Progenitor cell of endocrine pancreas (in vitro differentiated cells): ENCODE measurements at places on chromosomes 7 and 10. TPM values are rescaled to one million over a fixed set of nuclear protein-coding genes. Genes with fewer than 3 reads are reported as not detected.

GPR22 gene
- total RNA-seq: not detected in 2 replicates

ATRNL1 gene
- 24.2 and 25.9 TPM in 2 replicates for total RNA-seq

INPP5A gene
- 30.0 and 30.6 TPM in 2 replicates for total RNA-seq

NODAL gene
- not detected in 2 replicates for total RNA-seq

EN2 gene
- not detected in 2 replicates for total RNA-seq

ERVW-1 gene
- total RNA-seq: not detected in 2 replicates

AGAP4 gene
- 41.1 and 47.4 TPM in 2 replicates for total RNA-seq

MYOZ1 gene
- total RNA-seq: 0.31 TPM in 1 of 2 replicates, not detected in the other

CPA4 gene
- 4.9 and 5.1 TPM in 2 replicates for total RNA-seq

CUBN gene
- total RNA-seq: 0.98 and 1.5 TPM in 2 replicates

GRCh38 chr10:129847741-129848483 lies 116.2 kb downstream of the EBF3 start:
- DNase-seq: no peak

GRCh38 chr10:60894786-60895185 lies 49.2 kb downstream of the RHOBTB1 start:
- DNase-seq: no peak

- DNase-seq: no peak
Observed at GRCh38 chr7:68258609-68259008, 1262.0 kb downstream of the TYW1 start.

GRCh38 chr7:258476-259190 lies 31.3 kb upstream of the FOXL3 start:
- DNase-seq: no peak

GRCh38 chr10:43867113-43867512 lies 218.4 kb upstream of the ZNF32 start:
- no peak for DNase-seq

DNA sequence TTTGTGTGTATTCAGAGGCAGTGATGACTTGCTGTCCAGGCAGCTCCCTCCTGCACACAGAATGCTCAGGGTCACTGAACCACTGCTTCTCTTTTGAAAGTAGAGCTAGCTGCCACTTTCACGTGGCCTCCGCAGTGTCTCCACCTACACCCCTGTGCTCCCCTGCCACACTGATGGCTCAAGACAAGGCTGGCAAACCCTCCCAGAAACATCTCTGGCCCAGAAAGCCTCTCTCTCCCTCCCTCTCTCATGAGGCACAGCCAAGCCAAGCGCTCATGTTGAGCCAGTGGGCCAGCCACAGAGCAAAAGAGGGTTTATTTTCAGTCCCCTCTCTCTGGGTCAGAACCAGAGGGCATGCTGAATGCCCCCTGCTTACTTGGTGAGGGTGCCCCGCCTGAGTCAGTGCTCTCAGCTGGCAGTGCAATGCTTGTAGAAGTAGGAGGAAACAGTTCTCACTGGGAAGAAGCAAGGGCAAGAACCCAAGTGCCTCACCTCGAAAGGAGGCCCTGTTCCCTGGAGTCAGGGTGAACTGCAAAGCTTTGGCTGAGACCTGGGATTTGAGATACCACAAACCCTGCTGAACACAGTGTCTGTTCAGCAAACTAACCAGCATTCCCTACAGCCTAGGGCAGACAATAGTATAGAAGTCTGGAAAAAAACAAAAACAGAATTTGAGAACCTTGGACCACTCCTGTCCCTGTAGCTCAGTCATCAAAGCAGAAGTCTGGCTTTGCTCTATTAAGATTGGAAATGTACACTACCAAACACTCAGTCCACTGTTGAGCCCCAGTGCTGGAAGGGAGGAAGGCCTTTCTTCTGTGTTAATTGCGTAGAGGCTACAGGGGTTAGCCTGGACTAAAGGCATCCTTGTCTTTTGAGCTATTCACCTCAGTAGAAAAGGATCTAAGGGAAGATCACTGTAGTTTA lies 15.8 kb downstream of the SCD start:
- DNase-seq: no peak

- DNase-seq: no peak
Observed at GRCh38 chr10:124389613-124390361, 28.9 kb downstream of the OAT start.

DNA sequence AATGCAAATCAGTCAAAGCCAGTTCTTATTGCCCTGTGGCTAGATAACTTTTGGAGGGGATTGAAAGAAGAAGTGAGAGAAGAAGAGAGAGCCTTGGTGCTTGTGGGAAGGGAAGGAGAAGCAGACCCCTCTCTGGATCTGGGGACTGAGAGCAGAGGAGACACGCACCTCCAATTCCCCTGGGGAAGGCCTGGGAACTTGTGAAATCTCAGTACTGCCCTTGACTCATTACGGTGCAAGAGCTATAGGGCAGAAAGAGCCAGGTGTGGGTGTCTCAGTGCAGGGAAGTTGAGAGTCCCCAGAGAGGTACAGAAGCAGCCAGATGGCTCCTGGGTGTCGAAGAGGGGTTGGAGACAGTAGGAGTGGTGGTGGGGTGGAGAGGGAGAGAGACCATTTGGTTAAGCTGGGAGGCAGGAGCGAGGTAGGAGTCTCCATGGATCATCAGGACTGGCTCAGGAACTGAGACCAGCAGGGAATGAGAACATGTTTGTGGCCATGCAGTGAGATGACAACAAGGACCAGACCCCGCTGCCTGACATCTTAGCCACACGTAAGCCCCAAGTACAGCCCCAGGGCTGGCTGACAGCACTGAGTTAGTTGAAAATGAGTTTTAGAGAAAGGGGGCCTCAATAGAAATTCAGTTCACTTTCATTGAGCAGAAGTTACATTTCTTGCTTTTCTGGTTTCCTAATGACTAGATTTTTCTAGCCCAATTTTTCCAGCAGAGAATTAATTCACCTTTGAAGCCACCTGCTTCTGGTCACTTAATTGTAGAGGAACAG lies 238.2 kb downstream of the BUB3 start:
- DNase-seq: no peak

DNA sequence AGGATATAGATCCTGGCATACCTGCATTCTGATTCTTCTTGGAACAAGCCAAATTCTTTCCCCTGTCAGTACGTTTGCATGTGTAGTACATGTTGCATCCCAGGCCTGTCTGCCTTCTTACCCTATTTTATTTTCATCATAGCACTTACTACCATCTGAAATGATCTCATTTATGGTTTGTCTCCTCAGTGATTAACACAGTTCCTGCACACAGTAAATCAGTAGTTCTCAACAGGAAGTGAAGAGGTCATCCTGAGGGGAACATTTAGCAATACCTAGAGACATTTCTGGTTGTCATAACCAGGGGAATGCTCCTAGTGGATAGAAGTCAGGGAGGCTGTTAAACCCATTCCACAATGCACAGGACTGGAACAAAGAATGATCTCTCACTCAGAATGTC lies 38.2 kb upstream of the SLC26A4 start:
- no peak for DNase-seq

DNA sequence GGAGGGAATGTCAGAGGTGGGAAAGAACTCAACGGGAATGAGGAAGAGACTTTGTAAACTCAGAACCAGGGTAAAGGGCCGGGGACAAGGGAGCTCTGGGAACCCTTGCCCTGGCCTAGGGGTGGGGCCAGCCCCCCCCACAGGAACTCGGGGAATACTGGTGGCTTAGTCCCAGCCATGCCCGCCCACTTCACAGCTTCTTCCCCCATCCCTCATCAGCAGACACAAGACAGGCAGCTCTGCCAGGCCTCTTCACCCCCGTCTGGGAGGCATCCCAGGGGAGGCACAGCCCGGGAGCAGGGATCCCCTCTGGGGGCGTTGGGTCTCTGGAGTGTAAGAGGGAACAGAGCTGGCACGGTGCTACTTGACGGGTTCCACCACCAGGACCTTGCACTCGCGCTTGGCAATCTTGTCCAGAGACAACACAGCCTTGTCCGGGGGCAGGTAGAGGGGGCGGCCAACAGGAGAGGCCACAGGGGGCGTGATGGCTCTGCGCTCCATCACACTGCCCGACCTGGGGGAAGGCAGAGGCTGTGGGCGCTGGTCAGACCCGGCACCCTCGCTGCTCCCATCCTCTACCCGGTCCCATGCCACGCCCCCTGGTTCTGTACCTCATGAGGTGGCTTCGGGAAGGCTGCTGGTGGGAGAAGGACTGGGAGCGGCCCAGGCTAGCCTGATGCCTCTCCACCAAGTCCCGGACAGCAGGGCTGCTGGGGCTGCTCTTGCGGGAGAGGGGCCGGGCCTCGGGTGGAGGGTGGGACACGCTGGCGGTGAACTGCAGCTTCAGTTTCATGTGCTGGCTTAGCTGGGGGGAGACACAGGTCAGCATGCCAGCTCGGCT lies 3.7 kb downstream of the TRAPPC14 start:
- DNase-seq: no peak

GRCh38 chr7:151687523-151688235 lies 168.0 kb upstream of the RHEB start:
- peak; percentile 49 for DNase-seq

DNA sequence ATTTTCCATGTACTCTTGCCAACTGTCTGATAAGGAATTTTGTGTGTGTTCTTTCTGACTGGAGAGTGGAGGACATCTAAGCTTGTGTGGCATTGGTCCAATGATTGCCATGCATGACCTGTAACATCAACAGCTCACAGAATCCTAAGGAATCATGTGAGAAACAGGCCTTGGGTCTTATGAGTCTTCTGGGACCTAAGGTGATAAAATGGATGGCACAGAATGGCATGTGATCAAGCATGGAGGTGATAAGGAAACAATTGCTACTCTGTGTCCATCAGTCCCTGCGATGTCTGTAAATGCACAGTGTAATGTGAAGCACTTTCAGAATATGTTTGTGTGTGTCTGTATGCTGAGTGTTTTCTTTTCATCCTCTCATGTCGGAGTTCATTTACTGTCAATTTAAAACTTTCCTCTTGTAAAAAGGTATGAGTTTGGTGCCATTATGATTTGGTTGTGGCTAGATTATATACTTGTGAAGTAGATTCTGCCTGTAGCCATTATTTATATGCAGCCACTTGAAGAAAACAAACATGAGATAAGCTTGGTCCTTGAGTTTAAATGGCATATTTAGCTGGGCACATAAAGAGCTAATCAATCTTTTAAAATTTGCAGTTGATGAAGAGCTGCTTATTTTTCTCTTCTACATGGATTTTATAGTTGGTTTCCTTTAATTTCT lies 127.5 kb downstream of the VPS50 start:
- no peak for DNase-seq

GRCh38 chr10:77702166-77702565 lies 64.6 kb upstream of the KCNMA1 start:
- no peak for DNase-seq

DNA sequence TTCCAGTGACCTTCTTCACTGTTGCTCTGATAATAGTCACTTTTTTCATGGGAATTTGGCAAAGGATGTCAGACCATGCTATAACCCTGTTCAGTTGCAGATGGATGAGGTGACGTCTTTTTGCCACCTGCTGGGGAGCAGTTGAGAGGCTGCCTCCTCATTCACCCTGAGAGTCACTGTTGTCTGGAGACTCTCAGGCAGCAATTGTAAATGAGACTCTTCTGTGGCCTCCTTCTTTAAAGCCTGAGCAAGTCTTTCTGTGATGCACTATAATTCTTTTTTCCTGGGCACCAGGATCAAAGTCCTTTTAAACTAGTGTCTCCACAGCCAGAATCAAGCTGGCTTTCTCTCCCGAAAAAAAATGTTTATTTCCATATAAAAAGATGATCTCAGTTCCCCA lies 345.1 kb downstream of the ARL4A start:
- no peak for DNase-seq

- DNase-seq: no peak
Observed at GRCh38 chr10:5587151-5588079, 62.7 kb downstream of the CALML3 start.

DNA sequence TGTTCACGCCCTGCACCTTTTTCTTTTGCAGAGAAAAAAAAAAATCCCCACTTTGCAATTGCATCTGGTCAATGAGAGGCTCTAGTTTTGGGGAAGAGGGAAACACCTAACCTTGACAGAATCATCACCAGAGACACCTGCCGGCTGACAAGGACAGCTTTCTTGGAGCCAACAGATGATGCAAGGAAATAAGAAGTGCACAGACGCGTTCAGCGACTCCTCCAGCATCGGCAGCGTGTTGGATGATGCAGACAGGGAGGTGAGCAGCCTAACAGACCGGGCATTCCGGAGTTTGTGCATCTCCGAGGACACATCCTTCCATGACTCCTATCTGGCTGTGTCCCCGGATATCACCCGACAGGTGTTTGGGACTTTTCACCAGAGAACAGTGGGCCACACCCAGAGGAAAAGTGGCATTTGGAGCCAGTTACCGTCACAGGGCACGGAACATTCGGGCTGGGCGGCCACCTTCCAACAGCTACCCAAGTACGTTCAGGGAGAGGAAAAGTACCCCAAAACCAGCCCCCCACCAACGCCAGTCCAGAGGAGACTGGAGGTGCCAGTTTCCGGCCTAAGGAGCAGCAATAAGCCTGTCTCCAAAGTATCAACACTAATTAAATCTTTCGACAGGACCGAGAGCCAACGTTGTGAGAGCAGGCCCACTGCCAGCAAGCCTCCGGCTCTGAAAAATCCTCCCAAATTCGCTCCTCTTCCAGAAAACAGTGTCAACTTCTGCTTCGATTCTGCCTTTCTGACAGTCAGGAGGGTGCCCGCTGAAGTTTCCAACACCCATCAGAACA lies 23.6 kb downstream of the C10orf71 start:
- no peak for DNase-seq

DNA sequence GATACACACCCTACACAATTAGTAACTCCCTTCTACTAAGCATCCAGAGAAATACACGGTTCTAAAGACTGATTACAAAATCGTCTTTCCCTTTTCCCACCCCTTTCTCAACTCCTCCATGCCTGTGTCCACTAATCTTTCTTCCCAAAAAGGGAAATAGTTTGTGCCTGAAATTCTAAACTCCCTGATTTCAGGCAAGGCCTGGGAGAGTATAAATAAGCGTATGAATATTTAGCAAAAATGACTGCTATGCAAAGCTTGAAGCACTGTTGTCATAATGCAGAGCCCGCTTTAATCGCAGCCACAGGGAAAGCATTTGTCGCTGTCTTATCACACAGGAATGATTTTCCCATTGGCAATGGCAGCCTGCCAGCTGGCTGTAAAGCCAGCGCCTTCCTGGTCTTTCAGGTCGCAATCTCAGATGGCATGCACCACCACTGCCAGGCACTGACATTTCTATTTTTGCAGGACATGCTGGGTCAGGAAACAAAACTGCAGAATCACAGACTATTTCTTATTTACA lies 142.9 kb upstream of the PCGF5 start:
- no peak for DNase-seq

DNA sequence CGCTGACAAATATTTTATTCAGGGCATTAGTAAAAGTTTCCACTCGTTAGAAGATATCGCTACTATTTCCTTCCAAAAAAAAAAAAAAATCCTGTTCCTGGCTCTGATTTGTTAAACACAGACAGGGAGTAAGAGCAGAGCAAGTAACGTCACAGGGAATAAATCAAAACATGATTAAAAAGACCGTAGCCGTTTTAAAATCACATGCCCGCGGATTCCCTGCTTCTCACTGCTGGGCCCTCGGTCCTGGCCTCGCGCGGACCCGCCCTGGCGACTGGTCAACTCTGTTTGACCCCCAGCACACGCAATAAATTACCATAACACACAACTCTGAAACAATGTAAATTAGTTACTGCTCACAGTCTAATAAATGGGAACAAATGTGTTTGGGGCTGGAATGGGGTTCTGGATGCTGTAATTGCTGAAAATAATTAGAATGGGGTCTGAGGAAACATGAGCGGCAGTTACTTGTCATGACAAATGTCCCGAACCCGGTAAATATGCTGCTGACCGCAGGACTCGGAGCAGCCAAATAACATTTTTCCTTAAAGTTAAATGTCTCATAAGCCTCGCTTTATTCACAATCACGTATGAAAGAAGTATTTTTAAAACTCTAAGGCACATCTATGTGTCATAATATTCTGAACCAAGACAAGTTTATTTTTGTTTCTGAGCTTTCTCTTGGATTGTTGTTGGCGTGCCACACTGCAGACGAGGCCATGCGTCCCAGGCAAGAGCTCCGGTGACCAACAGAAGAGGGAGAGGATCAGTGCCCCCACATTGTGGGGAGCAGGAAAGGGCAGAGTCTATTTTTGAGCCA lies 17.9 kb downstream of the EBF3 start:
- no peak for DNase-seq
